ENCODE measurements at places on chromosomes 6 and 20. TPM values are rescaled to one million over a fixed set of nuclear protein-coding genes. Genes with fewer than 3 reads are reported as not detected.

RSPH9 gene
- total RNA-seq, result not detected

GRCh38 chr6:4588581-4588980, 187.6 kb upstream of the CDYL start:
- DNase-seq, result no peak

GRCh38 chr6:75808507-75808906, 59.5 kb downstream of the MYO6 start:
- DNase-seq, result no peak

PEX6 gene
- 25.9 TPM for total RNA-seq

- no peak for DNase-seq
Observed at GRCh38 chr6:96236471-96236870, 220.7 kb downstream of the FUT9 start.

TBXT gene
- total RNA-seq, result not detected

SF3B5 gene
- 183 TPM for total RNA-seq

HELZ2 gene
- total RNA-seq, result 15.6 TPM

EYS gene
- not detected for total RNA-seq

C4B gene
- total RNA-seq, result 1,420 TPM

- no peak for DNase-seq
Observed at GRCh38 chr20:53444401-53445149, 149.1 kb downstream of the ZNF217 start.

DNA sequence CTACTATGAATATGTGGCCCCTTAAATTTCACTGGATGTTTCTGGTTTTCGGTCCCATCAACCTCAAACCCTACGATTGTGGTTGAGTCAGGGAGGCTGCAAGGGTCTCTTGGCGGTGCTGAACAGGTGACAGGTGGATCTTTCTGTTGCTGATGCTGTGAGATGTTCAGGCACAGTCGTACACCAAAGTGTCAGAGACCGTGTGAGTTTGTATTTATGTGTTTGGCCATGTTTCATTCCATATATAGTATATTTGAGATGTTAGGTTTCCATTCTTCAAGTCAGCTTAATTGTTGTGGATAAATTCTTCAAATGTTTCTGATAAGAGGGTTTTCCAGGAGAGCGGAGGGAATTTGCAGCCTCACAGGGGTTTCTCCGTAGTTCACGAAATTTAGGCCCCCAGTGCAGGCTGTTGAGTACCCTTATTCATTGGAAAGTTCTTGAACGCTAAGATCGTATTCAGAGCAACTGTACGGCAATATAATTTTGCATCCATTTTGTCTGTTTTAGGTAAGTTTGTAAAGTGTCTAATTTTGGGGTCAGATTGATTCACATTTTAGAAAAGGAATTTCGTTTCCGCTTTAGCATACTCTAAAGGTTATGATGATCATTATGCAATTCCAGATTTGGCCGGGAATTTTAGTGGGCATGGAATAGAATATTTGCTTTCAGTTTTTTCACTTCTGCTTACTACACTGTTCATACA, 1.2 kb downstream of the TAB2 start:
- DNase-seq, result no peak

GRCh38 chr6:140414966-140415620, 1040.6 kb upstream of the CITED2 start:
- no peak for DNase-seq

LEMD2 gene
- total RNA-seq, result 24.9 TPM

- DNase-seq, result no peak
Observed at GRCh38 chr6:6972456-6972855, 135.3 kb upstream of the RREB1 start.

GRCh38 chr6:35258858-35259193, 709 bp upstream of the ZNF76 start:
- no peak for DNase-seq

DNA sequence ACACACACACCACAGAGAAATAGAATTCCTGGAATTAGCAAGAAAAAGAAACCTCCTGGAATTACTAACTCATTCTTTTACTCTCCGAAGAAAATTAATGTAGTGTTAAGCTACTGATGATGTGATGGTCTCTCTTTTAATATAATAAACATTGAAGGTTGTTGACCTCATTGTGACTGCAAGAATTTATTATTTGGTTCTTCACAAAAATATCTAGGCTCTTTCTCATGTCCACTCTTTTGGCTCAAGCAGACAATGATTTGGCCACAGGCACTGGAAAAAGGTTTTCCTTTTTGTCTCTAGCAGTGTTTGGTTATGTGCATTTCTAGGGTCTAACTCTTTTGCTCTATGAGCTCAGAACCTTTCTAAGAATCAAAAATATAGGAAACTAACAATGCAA, 811.9 kb downstream of the TENT5A start:
- DNase-seq, result no peak

- DNase-seq, result no peak
Observed at GRCh38 chr6:69391106-69391505, 405.7 kb downstream of the LMBRD1 start.

ATP9A gene
- total RNA-seq, result 17.4 TPM

GRCh38 chr6:3530515-3530914, 73.7 kb upstream of the SLC22A23 start:
- DNase-seq, result no peak

- DNase-seq, result no peak
Observed at GRCh38 chr6:123091091-123091895, 95.3 kb downstream of the CLVS2 start.

DNA sequence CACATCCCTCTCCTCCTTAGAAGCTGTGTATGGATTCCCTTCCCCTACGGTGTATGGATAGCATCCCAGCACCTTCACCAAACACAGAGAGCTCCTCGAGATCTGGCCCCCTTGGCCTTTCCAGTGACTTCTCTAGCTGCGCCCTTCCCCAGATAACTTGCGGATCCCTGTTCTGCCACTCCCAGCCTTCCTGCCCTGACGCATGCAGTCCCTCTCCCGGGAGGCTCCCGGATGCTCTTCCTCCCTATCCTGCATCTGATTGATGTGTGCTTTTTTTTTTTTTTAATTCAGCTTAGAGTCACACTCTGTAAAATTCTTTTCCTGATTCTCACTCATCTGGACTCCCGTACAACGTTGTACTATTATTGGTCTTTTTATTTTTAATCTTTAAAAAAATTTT, 44.8 kb downstream of the GCNT2 start:
- no peak for DNase-seq

TRIM31 gene
- total RNA-seq, result 0.39 TPM

GRCh38 chr20:56793916-56794315, 164.8 kb downstream of the TFAP2C start:
- DNase-seq, result no peak

- DNase-seq, result no peak
Observed at GRCh38 chr6:148535976-148536375, 193.3 kb downstream of the SASH1 start.

GRCh38 chr6:124297507-124297906, 493.8 kb downstream of the NKAIN2 start:
- no peak for DNase-seq

ESR1 gene
- total RNA-seq, result 43.3 TPM
